NCI-H460 (cell line): ENCODE measurements at places on chromosomes 6 and 20. TPM values are rescaled to one million over a fixed set of nuclear protein-coding genes. Genes with fewer than 3 reads are reported as not detected.

Gene OR2H1
- not detected in 2 replicates for total RNA-seq

Gene NR2E1
- not detected in 2 replicates for total RNA-seq

Gene SLC17A9
- 16.6 and 20.1 TPM in 2 replicates for total RNA-seq

Gene FAM83D
- total RNA-seq, result 28.6 and 29.1 TPM in 2 replicates

Gene UCKL1
- 17.9 and 18.5 TPM in 2 replicates for total RNA-seq

Gene GTSF1L
- total RNA-seq, result not detected in 2 replicates

Gene GNAS-AS1
- total RNA-seq, result 1.7 and 1.8 TPM in 2 replicates

Gene KIAA0408
- total RNA-seq, result 0.09 TPM in 1 of 2 replicates, not detected in the other

Gene TGM2
- 1.9 and 2.3 TPM in 2 replicates for total RNA-seq

Gene SPDEF
- total RNA-seq, result not detected in 2 replicates

Gene SNRPB2
- total RNA-seq, result 138 and 148 TPM in 2 replicates

Gene SERINC1
- total RNA-seq, result 80.1 and 94.1 TPM in 2 replicates

Gene CFAP61
- total RNA-seq, result 0.32 TPM in 1 of 2 replicates, not detected in the other

Gene PHACTR1
- total RNA-seq, result not detected in 2 replicates

Gene MRAP2
- 0.87 and 0.95 TPM in 2 replicates for total RNA-seq

Gene SIGLEC1
- total RNA-seq, result not detected in 2 replicates

Gene TMC2
- total RNA-seq, result not detected in 2 replicates
